ENCODE measurements at places on chromosomes 3 and 15.

- DNase-seq = no peak
Measured at GRCh38 chr15:40343512-40343911, 2.8 kb upstream of the CCDC9B start.

DNA sequence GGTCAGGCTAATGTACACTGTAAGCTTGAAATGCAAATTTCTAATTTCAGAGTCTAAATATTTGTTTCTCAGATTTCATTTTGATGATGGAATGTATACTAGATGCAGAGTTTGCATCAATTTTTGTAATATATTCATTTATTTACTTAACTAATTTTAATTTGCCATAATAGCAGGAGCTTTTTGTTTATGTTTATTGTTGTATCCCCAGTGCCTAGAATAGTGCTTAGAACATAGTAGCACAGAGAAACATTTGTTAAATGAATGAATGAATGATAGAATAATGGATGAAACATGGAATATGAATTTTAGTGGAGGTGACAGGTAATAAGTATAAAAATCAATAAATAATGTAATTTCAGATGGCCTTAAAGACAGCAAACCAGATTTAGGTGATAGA, 5.2 kb upstream of the GALK2 start:
- DNase-seq = no peak

GRCh38 chr3:28104896-28105534, 136.4 kb upstream of the CMC1 start:
- DNase-seq = no peak

DNA sequence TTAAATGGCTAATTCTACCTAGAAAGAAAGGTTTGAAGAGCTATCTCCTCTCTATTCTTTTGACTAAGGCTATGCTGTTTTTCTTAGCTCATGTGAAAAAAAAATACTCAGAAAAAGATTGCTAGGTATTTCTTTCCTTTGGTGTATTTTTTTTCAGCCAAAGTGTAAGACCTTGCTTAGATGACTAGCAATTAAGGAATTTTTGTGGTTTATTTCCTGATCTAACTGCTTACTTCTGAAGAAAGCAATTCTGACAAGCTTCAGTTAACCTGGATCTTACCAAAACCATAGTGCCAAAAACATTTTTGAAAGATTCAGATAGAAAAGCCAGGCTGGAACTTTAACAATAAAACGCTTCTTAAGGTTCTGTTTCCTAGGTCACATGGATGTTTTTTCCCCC, 315.6 kb downstream of the SOX2 start:
- no peak for DNase-seq

DNA sequence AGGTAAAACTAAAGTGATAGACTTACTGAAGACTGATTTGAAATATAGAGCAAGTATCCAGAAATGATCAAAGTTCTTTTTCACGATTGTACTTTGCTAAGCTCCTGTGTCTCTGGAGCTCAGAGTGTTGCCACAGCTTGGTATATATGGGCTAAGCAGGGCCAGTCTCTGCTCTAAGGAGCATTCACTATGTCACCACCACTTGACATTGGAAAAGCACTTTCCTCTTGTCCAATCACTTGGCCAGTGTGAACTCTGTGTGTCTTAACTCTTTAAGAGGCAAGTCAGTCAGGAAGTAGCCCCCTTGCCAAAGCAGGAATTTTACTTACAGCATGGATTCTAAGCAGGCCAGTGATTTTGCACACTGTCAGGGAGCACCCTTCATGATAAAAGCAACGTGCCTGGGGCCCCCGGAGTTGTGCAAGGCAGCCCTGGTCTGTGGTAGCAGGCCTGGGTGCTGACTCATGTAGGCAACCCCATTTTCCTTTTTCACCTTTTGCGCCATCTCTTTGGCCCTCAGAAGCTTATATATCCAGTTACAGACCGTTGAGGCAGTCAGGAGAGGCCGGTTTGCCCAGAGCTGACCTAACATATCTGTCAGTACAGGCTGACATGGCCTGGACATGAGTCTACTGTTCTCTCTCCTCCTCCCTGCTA, 73.0 kb downstream of the HCN4 start:
- no peak for DNase-seq

GRCh38 chr15:51224428-51224827, 114.0 kb downstream of the CYP19A1 start:
- no peak for DNase-seq

- no peak for DNase-seq
Measured at GRCh38 chr3:46708401-46709156, 7.4 kb downstream of the TMIE start.

GRCh38 chr3:88167704-88168103, 17.9 kb downstream of the C3orf38 start:
- no peak for DNase-seq

- no peak for DNase-seq
Measured at GRCh38 chr3:12349895-12350811, 61.3 kb downstream of the PPARG start.

GRCh38 chr3:96754128-96754527, 60.3 kb upstream of the EPHA6 start:
- DNase-seq = no peak

Measured in activated CD4-positive, alpha-beta T cell treated with anti-CD3 and anti-CD28 coated beads, Interleukin-2, amount 50 U/mL, for 1 hour (primary cell).